ENCODE measurements at places on chromosomes 5 and 9.

DNA sequence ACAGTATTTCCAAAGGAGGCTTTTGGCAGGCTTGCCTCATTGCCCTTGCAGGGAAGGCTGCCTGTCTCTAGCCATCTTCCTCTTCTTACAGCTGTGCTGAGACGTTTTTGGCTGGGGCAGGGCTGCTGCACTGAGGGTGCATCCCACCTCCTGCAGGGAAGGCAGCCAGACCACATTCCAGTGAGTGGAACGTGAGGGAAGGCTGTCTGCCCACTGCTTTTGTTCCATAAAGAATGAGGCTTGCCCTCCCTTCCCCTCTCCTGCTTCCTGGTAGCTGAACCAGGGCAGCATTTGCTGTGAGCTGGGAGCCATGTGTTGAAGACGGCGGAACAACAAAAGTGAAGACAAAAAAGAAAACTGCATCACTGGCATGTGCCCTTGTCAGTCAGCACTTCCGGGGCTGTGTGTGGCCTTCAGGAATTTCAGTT lies 16.8 kb downstream of the MGAT1 start:
- DNase-seq: no peak

DNA sequence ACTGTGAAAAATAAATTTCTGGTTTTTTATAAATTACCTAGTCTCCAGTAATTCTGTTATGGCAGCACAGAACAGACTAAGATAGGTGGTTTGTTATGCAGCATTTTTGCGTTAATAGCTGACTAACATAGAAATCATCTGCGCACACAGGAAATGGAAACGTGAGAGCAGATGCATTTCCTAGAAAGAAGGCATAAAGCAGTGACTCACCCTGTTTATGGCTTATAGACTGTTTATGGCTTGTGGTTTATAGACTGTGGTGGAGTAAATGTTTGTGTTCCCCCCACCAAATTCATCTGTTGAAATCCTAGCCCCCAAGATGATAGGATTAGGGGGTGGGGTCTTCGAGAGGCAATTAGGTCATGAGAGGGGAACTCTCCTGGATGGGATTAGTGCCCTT lies 18.3 kb upstream of the OSMR start:
- no peak for DNase-seq

- DNase-seq: no peak
Measured at GRCh38 chr9:70013598-70014196, 30.0 kb upstream of the MAMDC2 start.

GRCh38 chr9:69001921-69002320 lies 12.0 kb downstream of the PRKACG start:
- DNase-seq: no peak

DNA sequence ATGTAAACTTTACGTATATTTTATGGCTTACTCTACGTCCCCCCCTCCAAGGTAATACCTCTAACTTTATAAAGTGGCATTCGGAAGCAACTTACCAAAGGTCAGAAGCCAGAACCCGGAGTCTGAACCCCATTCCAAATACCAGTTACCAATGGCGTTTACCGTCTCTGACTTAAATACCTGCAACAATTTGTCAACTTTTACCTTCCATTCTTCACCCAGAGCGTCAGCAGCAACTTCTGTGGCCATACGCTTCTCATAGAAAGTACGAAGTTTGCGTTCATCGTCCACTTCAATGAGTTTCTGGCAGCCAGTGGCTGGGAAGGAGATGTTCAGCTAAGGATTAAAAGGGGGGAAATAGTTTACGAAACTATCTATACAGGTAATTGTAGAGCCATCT lies 753 bp downstream of the RPS6 start:
- DNase-seq: no peak

DNA sequence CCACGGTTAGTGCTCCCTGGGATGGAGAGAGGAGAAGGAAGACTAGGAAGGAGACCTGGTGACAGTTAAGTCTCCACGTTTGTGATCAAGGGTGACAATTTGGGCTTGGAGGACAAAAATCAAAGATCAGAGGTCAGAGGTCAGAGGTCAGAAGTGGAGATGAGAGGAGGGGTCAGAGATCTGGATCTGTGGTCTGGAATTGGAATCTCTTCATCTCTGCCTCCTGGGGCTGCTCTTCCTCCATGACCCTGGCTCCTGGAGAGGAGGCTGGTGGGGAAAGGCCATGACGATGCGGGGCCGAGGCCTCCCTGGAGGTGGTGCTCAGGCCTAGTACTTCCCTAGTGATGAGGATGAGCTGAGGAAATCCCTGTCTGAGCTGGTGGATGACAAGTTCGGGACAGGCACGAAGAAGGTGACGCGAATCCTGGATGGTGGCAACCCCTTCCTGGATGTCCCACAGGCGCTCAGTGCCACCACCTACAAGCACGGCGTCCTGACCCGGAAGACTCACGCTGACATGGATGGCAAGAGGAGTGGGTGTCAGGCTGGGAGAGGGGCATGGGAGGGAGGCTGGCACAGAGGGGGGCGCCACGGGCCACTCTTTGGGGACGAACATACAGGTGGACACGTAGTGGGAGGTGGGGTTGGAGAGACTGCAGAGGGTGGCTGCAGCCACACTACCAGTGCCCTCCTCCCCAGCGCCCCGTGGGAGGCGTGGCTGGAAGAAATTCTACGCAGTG lies 41.0 kb downstream of the PSD2 start:
- DNase-seq: no peak

GRCh38 chr5:173645437-173645807 lies 29.0 kb upstream of the BOD1 start:
- no peak for DNase-seq

DNA sequence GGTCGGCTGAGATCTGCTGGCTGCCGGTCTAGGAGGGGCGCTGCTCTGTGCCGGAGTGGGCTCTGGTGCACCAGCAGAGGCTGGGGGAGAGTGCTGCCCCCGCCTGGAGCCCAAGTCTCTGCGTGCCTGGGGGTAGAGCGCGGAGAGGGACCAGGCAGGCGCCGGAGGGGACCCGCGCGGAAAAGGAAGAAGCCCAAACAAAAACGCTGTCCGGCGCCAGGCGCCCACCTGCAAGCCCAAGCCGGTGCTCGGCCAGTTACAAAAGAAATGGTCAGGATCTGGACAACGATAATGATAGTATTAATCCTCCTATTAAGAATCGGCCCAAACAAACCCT lies 571 bp upstream of the S1PR3 start:
- no peak for DNase-seq

DNA sequence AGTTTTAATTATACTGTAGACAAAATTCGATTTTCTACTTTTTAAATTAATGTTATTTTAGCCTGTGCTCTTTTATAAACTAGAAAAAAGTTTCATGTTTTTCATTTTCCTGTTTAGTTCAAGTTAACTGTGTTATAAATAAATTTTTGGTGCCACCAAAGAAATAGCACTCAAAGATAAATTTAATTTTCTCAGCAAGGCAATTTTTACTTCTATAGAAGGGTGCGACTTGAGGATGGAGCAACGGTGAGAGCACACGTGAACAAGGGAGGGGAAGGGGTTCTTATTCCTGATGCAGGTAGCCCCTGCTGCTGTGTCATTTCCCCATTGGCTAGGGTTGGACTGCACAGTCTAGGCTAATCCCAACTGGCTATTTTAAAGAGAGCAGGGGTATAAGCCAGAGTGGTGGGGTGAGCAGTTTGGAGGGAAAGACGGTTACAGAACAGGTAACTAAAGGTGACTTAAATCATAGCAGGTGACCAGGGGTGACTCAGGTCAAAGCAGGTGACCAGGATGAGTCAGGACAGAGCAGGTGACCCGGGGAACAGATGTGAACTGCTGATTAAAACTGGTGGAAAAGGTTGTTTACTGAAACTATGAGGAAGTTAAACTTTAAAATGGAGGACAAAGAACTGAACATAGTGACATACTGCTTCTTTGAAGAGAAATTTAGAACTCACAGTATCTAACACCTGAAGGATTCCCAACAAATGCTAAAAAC lies 104.6 kb upstream of the GPBP1 start:
- DNase-seq: no peak

GRCh38 chr9:136025481-136025880 lies 64.3 kb upstream of the UBAC1 start:
- DNase-seq: no peak

- DNase-seq: no peak
Measured at GRCh38 chr9:125852386-125852785, 105.2 kb downstream of the PBX3 start.

- DNase-seq: no peak
Measured at GRCh38 chr5:63961125-63961597, 1.1 kb downstream of the HTR1A start.

- DNase-seq: no peak
Measured at GRCh38 chr9:130659699-130660248, 4.6 kb upstream of the PRDM12 start.

DNA sequence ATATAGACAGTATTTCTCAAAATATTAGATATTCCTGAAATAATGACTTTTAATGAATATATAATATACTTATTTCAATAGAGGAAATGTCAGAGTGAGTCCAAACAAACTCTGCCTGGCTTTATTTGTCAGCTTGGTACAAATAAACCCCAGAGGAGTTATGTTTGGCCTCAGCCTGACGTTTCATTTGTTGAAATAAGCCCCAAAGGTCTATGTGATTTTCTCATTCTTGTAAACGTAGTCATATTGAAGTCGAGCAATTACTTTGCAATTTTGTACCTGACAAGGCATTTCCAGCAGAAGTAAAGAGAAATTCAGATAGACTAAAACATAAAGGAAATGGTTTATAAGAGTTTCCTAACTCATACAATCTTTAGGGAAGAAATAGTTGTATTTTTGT lies 57.9 kb downstream of the MCCC2 start:
- no peak for DNase-seq

DNA sequence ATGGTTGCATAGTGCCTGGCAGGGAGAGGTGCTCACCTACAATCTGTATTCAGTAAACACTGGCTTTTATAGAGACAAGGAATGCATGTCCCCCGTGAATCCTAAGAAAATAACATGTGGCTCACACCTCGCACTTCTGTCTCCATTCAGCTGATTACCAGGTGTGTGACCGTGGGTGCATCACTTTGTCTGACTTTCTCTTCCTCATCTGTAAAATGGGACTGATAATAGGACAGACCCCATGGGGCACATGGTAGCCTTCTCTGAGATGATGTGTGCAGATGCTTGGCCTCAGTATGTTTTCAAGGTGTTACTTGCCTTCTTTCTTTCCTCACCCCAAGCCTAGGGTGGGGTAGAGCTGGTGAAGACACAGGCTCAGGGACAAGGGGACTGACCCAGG lies 6.3 kb downstream of the CXXC5 start:
- DNase-seq: no peak

GRCh38 chr9:131233556-131233955 lies 42.8 kb downstream of the FAM78A start:
- DNase-seq: no peak

DNA sequence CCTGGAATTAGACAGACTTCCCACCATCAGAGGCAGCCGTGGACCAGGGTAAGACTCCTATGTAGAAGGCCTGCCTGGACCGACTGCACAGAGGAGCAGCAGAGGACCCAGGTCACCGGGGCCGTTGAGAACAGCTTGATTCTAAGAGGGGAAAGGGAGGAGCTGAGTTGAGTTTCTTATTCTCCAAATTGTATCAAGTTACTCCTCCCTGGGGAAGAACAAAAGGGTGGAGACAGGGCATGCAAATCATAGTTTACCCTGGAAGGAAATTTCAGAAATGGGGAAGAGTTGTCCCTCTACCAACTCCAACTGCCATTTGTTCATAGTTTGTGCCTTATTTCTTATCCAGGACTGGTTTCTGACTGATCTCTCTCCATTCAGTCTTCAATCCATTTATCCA lies 20.9 kb upstream of the SLC31A2 start:
- no peak for DNase-seq

- no peak for DNase-seq
Measured at GRCh38 chr9:123445981-123446610, 90.1 kb downstream of the CRB2 start.

DNA sequence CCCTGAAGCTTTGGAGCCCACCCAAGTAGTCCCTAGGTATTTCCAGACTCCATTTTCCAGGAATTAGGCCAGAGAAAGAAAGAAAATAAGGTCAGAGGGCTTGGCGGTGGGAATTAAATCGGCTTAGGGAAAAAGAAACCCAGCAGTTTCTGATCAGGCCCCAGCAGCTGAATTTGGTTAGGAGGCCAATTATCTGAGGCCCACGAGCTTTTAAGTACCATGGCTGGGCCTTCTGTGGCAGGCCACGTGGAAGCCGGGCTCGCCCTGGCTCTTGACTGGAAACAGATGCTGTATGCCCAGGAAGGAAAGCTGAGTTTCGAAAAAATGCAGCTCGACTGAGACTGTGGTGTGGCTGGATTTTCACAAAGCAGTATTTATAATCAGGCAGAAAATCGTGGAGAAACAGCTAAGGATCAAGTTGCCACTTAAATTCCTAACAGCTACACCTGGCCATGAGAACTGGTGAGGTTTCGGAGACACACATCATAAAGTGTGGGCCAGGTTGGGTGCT lies 75.1 kb upstream of the PANK3 start:
- DNase-seq: no peak

GRCh38 chr5:37039824-37040223 lies 163.3 kb downstream of the NIPBL start:
- no peak for DNase-seq

- DNase-seq: no peak
Measured at GRCh38 chr9:125564631-125565030, 142.4 kb downstream of the MAPKAP1 start.

GRCh38 chr5:140202078-140202477 lies 27.1 kb downstream of the CYSTM1 start:
- DNase-seq: no peak

GRCh38 chr5:125499636-125500332 lies 753.3 kb upstream of the ZNF608 start:
- DNase-seq: no peak

DNA sequence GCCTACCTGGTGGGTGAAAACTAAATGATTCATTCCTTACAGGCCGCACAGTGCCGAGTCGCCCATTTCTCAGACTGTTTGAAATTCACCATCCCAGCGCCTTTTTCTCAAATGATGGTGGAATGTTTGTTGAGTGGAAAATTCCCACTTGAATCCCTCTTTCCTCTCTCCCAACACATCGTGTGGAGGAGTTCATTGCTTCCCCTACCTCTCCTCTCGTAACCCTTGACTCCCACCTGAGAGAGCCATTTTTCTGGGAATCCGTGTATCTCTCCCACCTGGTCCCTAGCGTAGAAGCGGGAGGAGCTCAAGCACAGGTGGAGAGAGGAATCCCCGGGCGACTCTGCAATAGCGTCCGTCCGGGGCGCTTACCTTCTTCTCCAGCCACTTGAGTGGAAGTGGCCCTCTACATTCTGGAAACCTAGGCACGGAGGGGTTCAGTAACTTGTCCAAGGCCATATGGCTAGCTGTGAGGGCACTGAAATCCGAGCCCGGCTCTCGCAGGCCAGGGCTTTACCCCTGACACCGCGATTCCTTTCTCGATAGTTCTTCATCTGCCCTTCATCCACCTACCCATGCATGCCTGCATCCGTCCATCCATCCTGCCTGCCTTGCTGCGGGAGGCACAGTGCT lies 683 bp downstream of the OSMR start:
- DNase-seq: no peak

Measured in stimulated activated CD8-positive, alpha-beta memory T cell treated with anti-CD3 and anti-CD28 coated beads, Interleukin-4, amount 100 ng/mL, for 4 hours (primary cell).